ENCODE measurements at places on chromosomes 3 and 15.

DNA sequence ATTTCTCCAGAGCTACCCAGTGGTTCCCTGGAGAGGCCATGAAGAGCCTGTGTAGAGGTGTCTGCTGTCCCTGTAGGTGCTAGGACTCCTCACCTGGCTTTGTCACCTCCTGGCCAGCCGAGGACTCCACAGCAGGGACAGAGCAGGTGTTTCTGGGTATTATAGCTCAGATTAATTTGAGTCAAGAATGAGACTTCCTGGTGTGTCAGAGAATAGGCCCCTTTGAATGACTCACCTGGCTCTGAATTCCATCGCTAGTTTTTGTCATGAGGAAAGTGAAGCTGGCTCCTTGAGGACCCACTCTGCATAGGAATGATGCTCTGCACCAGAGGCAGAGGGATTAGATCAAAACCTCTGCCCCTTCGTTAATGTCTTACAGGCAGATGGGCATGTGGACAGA lies 167.5 kb upstream of the TOPAZ1 start:
- DNase-seq: no peak

DNA sequence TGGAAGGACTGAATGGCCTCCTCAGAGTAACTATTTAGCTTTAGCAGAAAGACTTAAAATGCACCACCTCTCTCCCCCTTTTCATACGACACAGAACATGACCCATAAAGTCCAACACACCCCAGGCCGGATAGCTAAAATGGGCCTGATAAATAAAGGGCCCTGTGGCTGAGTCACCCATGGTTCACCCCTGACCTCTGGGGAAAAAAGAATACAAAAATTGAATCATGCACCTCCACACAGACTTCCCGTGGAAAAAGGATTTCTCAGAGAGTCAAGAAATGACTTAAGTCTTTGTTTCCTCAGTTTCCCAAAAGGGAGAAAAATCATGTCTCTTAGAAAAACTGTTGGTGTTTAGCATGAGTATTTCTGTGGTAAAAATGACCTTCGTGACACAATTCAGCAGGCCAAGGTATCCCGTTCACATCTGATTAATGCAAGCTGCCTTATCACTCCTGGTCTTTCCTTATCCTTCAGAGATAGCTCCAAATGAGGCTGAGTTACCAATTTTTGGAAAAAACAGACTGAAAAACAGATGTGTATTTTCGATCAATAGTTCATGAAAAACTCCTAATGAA lies 34.0 kb upstream of the ARHGEF3 start:
- no peak for DNase-seq

GRCh38 chr3:97827741-97828471 lies 6.1 kb downstream of the CRYBG3 start:
- DNase-seq: no peak

GRCh38 chr3:124995460-124995994 lies 60.3 kb downstream of the HEG1 start:
- DNase-seq: no peak

Measured in omental fat pad (tissue), 4 donors.